ENCODE measurements at places on chromosomes 2 and 18.

- DNase-seq, result no peak
Measured at GRCh38 chr2:227154986-227155774, 8.8 kb downstream of the COL4A4 start.

DNA sequence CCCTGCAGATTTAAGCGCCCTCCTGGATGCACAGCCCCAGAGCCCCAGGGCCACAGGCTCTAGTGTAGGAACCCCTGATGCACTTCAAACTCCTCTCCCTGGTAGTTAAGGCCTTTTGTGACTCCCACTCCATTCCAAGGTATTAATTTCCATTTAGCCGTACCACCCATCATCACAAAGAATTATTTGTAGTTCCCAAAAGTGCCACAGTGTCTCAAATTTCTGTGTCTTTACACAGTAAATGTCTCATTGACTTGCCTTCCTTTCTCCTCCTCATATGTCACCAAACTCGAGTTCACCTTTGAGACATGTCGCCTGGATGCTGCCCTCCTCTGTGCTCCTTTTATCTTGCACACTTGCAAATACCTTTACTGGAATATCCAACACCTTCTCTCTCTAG is 25.9 kb downstream of the PECR start:
- no peak for DNase-seq

GRCh38 chr2:146068051-146068450 is 1548.1 kb upstream of the ZEB2 start:
- no peak for DNase-seq

DNA sequence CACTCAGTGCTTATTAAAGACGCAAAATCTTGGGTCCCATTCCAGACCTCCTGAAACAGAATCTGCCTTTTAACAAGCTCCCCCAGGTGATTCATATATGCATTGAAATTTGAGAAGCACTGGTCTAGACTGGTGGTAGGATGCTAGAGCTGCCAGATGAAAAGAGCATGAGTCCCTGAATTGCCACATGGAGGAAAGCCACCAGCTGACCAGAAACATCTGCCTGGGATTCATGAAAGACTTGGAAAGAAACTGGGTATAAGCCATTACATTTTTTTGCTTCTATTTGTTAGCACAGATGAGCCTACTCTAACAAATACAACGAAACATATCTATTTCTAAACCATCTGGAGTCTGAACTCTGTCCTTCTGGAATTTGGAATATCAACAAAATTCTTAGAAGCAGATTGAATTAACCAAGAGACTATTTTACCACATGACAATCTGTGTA is 228.9 kb downstream of the RBM43 start:
- no peak for DNase-seq

GRCh38 chr2:232667989-232668583 is 29.0 kb upstream of the GIGYF2 start:
- DNase-seq, result no peak

DNA sequence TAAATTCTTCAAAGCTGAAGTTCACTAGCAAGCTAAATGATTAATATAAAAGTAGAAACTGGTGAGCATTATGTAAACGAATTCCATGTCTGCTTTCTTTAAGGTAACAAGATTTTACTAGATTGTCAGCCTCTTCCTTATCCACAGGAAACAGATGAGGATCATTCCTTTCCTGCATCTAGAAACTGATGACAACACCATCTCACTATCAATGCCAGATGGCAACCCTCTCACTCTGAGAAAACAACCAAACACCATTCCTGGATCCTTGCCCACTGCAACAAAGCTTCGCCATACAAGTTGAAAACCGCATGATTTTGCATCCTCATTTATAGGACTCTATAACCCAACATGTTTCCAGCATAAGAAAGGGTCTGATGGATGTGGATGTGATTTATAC is 122.9 kb downstream of the ZNF521 start:
- DNase-seq, result no peak

GRCh38 chr2:240935103-240935876 is 29.2 kb downstream of the CROCC2 start:
- DNase-seq, result no peak

- no peak for DNase-seq
Measured at GRCh38 chr2:217900010-217900779, 102.6 kb downstream of the TNS1 start.

- no peak for DNase-seq
Measured at GRCh38 chr2:62783679-62784078, 78.2 kb downstream of the EHBP1 start.

GRCh38 chr2:197356136-197356535 is 45.6 kb upstream of the ANKRD44 start:
- no peak for DNase-seq

DNA sequence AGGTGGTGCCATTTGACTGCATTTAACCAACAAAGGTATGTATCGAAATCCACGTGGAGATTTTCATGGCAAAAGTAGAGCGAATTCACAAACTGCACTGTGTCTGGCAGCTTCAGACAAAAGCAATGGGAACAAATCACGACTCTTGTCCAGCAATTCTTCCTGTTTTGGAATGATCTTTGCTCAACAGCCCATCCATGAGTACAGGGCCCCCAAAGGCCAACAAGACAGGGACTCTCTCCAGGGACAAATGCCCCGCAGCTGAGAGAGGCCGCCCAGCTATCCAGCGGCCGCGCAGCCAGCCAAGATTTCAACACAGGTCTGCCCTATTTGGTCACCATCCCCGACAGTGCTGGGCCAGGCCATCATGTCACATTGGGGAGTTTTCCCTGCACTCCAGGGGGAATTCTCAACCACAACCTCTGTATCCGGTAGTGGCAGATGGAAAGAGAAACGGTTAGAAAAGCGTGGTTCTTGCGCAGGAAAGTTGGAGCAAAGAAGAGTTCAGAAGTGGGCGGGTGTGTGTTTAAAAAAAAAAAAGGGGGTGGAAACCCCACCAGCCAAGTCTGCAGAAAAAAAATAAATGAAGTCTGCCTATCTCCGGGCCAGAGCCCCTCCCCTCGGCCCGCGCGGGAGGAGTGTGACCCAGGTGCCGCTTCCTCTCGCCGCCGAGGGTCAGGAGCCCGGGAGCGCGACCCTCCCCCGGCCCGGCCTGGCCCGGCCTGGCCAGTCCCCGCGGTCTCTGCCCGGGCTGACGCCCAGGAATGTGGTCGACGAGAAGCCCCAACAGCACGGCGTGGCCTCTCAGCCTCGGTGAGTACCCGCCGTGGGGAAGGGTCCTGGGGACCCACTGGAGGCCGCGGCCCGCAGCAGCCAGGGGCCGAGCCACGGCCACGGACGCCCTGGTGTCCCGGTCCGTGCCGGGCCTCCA is at the start of gene GYPC:
Gene GYPC, plus strand, starts transcription at position 659 of the 931 bp plus-strand sequence. Its CDS starts 106 bp downstream, at position 765.
- no peak for DNase-seq

DNA sequence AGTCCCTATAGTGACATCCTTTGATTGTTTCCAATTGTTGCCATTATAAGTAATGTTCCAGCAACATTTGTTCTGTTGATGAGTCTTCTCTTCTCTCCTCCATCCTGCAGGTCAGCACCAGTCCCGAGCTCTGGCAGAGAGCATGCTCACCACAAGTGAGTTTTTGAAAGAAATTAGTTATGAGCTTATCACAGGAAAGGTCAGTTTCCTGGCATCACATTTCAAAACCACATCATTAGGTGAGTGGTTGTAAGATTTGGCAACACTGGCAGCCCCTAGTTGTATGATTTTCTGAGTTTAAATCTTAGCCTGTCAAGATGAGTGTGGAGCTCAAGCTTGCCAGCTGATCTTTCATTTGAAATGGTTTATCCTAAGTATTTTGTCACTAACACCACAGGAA is 149.6 kb downstream of the ESCO1 start:
- DNase-seq, result no peak

DNA sequence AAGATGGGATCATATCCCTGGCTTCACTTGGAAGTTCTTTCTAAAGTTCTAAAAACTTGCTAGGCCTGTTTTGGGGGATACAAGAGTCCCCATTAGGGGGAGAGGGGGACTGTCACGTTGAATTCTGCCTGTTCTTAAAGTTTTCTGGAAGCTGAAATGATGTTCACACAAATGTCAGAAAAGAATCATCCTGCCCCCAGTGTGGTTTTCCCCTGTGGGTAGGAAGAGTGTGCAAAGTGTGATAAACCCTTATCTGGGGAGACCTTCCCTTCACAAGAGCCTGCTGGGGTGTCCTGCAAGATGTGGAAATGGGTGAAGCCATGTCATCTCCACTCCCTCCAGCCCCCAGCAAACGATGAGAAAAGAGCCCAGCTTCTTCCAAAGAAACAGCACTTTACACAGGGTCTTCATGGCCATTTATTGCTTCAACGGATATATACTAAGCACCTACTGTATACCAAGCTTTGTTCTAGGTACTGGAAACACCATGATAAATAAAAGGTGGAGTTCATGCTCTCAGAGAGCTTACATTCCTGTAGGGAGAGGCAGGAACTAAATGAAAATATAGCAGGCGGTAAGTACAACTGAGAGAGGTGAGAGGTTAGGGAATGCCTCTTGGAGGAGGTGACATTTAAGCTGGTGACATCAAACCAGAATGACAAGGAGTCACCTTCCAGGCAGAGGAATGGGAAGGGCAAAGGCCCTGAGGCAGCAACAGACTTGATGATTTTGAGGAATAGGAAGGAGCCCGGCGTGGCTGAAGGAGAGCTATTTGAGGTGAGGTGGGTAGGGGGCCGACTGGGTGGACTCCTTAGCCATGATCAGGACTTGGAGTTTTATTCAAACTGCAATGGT is 1.6 kb downstream of the MFSD2B start:
- no peak for DNase-seq

DNA sequence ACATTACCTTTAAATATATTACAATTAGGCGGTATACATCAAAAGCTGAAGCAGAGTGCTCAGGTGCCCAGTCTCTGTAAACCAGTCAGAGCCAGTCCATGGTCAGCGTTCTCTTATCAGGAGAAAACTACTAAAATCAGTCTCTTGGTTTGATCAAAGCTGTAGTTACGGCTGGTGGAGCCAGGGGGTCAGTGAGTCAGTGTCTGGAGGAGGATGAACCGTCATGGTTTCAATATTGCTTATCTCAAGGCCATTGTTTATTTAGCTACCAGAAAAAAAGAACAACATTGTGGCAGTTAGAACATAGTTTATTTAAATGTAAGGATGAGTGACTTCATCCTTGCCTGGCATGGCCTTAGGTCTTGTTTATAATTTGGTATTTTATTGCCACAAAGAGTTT is 71.3 kb upstream of the NYAP2 start:
- no peak for DNase-seq

DNA sequence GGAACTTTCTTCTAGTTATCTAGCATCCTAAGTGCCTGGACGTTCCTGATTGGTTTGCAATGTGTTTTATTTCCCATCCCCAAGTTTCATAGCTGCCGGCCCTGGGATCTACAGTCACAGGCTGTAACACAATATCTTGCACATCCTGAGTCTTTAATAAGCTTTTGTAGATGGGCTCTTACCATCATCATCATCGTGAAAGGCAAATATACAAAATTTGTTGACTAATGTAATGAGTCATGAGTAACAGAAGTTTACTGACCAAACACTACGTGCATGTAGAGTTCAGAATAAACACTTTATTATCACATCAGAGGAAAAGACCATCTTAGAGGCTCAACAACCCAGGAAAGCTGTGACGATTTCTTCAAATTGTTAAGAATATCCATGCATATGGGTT is 8.1 kb upstream of the TYMS start:
- no peak for DNase-seq

GRCh38 chr18:13688191-13689136 is 37.9 kb downstream of the FAM210A start:
- DNase-seq, result no peak

DNA sequence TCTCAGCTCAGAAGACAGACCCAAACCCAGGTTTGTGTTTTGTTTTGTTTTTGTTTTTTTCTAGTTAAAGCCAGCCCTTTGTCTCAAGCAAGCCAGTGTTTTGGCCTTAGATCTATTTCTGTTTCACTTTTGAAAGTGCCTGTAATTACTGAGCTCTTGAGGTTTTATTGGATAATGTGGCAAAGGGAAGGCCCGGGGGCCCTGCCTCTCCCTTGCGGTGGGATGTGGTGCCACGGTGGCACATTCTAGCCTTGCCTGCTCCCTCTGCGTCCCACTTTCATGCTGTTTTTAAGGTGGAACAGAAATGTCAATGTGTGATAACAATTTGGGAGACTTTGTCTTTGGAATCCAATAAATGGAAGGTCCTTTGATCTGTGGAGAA is 2.5 kb downstream of the HPCAL1 start:
- no peak for DNase-seq

DNA sequence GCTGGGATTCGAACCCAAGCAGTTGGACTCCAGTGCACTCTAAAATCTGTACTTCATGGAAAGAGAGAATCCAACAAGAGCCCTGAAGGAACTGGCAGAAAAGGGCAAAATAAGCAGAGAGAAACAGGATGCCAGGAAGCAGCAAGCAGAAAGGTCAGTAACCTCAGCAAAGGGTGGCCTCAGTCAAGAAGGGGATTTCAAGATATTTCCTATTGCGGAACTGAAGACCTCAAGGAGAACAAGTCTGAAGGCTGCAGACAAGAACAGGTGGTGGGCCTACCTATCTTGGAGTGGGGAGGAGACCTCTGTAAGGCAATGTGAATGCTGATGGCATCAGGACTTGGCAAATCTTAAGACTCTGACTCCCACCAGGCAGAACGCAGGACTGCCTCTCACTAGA is 20.1 kb upstream of the MREG start:
- DNase-seq, result no peak

GRCh38 chr2:84938194-84938879 is 32.6 kb upstream of the KCMF1 start:
- no peak for DNase-seq

DNA sequence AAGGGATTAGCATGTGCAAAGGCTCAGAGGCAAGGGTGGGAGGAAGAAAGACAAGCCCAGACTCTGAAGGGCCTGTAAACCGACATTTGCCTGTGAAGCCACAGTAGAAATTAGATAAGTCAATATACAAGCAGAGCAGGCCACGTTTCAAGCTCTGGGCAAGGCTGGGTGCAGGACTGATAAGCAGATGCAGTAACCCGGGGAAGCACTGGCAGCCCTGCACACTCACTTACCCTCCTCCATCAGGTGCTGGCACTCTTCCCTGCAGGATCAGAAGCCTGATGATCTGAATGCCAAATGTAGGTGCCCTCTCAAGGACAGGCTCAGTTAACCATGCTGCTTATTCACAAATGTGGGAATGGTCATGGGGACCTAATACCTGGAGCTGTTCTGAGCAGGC is 46.3 kb upstream of the RAB12 start:
- no peak for DNase-seq

DNA sequence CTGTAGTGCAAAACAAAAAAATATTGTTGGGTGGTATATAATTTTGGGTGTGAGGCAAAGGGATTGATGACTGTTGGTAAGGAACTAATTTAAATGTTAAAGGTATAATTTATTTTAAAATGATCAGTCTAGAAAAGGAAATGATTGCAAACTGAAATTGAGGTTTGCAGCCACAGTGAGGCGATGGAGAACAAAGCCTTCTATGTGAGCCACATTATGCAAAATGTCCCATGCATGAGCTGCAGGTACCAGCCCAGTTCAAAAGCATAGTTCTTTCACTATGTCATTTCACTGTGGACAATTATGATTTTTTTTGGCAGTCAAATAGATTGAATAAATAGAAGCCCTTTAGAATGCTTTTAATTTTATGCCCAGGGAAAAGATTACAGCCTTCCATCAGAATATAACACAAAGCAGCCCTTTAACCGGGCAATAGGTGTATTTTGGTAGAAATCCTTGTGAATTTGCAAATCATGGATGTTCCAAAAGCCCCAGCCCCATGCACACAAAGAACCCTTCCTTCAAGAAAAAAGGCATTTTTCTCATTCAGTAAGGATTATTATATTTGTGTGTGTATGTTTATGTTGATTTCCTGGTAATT is 1.7 kb downstream of the MAP2 start:
- no peak for DNase-seq

- no peak for DNase-seq
Measured at GRCh38 chr2:199465988-199466691, 8.4 kb upstream of the SATB2 start.

- no peak for DNase-seq
Measured at GRCh38 chr18:38933322-38933721, 1367.7 kb upstream of the CELF4 start.

- no peak for DNase-seq
Measured at GRCh38 chr2:40751981-40752380, 300.1 kb upstream of the SLC8A1 start.
